ENCODE measurements at places on chromosomes 16 and 17.

DNA sequence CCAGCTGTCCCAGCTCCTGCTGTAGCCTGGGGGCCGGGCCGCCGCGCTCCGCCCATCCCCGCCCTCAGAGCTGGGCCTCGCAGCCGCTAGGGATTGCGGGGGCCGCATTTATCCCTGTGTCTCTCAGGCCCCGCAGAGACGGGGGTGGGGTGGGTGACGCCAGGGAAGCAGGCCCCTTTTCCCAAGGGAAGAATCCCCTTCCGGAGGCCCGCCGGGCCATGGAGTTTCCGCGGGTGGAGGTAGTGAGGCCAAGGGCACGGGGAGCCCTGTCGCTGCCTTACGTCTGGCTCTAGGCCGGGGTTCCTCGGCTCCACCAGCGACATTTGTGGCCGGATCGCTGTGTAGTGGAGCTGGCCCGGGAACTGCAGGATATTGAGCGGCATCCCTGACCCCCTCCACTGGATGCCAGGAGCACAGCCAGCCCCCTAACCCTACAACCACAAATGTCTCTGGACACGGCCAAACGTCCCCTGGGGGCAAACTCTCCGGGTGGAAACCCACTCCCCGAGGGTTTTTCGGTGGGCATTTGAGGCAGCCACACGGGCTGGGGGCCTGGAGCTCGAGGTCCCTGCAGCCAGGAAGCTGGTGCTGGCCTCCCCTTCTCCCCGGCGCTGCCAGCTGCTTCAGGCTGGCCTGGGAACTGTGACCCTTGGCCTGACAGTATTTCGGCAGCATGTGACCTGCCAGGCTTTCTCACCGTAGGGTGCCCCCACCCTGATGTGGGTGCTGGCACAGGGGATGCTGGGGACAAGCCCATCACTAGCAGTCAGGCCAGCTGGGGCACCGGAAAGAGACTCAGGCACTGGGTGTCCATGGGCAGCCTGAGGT is 12.0 kb upstream of the CD300A start:
- DNase-seq: no peak

DNA sequence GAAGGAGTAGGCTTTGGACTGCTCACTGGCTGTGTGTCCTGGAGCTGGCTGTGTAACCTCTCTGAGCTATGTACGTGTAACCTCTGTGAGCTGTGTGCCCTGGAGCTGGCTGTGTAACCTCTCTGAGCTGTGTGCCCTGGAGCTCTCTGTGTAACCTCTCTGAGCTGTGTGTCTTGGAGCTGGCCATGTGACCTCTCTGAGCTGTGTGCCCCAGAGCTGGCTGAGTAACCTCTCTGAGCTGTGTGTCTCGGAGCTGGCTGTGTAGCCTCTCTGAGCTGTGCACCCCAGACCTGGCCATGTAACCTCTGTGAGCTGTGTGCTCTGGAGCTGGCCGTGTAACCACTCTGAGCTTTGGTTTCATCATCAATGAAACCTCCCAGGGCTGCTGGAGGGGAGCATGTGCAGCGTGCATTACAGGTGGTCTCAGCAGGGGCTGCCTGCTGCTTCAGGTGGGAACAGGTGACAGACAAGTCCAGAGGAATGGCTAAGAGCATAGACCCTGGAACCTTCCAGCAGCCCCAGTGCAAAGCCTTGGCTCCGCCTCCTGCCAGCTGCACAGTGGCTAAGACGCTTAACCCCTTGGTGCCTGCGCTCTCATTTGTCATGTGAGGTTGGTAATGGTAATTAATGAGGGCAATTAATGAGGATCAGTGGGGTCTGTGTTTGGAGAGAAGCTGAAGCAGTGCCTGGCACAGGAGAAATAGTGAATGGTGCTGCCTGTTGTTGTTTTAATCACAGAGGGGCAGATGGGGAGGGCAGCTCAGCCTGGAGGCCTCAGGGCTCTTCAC is 86.7 kb downstream of the KATNIP start:
- no peak for DNase-seq

DNA sequence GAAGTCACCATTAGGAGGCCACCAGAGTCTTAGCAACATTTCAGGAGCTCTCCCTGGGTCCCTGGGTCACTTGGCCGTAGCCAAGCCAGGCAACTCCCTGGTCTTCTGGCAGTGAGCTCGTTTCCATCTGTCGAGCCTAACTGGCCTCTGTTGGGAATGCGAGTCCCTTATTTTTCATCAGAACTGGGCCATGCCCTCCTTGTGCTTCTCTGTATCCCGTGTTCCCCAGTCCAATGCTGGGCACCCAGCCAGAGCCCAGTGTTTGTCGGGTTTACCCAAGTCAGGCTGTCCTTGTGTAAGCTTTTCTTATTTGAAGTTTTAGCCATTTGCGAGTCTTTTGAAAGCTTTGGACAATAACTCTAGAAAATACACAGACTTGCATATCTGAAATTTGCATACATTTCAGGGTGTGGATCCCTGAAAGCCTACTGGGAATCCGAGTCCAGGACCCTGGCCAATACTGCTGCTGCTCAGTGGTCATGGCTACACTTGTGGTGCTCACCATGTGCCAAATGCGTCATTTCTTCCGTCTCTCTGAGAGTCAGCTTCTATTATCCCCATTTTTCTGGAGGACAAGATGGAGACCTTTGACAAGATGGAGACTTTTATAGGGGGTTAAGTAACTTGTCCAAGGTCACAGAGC is 81.6 kb upstream of the LGALS9 start:
- DNase-seq: no peak

DNA sequence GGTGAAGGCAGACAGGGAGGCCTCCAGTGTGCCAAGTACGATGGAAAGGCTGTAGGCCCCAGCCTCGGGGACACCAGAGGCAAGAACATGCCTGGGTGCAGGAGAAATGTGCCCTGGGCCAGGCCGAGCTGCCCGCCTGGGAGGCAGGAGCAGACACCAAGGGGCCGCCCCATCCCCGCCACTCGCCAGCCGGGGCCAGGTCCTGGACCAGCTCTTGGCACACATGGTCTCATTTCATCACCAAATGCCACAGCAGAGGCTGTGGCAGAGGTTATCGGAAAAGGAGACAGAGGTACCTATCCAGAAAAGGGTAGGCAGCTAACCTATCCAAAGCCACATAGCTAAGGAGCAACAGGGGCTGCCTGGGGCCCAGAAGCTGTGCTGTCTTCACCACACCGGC is 31.3 kb downstream of the PEMT start:
- no peak for DNase-seq

DNA sequence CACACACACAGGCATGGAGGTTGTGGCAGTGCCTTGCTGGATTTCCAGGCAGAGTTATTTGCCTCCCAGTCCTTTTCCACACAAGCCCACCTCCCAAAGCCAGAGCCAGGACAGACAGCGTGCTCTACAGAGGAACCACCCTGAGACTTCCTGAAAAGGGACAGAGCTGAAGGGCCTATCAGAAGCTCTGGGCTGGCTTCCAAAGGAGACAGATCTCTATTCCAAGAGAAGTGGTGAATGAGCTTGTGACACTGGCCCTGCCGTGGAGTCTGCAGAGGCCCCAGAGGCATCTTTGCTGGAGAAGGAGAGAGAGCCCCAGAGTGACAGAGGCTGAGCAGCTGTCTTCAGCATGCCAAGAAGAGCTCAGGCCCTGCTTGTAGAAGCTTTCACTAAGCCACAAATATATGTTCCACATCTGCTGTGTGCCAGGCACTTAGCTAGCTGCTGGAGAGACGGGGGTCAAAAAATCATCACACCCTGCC is 8.3 kb upstream of the LPCAT2 start:
- no peak for DNase-seq

- DNase-seq: no peak
Measured at GRCh38 chr16:69451166-69451565, 26.7 kb downstream of the CYB5B start.

DNA sequence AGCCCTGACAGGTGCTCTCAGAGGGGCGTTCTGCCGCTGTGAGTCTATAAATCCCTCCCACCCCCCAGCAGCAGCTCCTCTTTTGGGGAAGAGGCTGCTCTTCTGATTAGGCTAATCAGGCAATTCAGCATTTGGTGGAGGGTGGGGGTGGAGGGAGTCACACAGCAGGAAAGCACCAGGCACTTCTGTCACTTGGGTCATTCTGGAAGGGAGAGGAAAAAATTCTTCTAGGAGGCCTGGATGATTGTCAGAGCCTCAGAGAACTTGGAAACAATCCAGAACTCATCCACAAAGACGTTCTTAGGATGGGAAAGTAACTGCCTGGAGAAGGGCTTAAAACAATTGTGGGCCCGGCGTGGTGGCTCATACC is 7.3 kb upstream of the SSTR2 start:
- no peak for DNase-seq

DNA sequence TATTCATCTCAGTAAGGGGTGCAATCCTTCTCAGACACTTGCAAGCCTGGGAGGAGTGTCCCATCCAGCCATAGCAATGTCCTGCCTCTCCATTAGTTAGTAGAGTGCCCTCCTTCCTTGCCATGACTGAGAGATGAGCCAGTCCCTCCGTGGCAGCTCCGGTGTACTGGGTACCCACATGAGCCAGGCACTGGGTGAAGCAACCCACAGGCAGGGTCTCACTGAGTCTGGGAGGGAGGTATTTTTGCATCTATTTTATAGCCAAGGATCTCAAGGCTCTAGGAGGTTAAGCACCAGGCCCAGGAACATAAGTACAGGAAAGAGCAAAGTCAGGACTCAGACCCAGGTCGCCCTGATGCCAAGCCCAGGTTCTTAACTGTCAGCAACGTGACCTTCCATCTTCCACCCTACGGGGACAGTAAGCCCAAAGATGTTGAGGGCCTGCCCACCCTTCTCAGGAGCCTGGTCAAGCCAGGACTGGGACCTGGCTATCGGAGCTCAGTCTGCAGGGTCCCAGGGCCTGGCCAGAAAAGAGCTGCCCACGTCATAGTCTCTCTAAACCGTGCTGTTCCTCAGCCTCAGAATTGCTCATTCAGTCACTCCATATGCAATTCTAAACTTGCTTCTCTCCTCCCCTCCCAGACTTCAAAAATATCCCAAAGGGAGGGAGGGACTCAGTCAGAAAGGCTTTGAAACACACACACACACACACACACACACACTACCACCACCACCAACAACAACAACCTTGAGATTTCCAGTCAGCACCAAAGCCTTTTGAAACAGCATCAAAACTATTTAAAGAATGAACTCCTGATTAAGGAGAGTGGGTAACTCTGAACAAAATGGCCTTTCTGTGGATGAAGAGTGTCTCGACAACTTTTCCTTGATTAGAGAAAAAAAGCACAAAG is 16.6 kb downstream of the NOS2 start:
- DNase-seq: no peak

DNA sequence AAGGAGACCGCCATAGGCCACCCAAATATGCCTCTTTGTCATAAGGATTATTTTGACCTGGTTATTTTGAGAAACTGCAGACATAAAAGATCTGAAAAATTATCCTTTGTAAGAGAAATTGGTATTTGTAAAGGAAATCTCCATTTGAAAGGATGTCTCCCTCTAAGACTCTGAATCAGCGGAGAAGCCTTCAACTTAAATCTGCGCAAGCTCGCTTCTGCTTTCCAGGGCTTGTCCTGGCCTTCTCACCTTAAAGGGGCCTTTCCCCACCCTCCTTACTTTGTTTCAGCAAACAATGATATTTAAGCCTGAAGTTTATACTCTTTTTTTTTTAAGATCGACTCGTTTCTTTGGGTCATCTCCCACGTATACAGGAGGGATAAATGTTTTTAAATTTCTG is 34.5 kb downstream of the HSBP1 start:
- no peak for DNase-seq

DNA sequence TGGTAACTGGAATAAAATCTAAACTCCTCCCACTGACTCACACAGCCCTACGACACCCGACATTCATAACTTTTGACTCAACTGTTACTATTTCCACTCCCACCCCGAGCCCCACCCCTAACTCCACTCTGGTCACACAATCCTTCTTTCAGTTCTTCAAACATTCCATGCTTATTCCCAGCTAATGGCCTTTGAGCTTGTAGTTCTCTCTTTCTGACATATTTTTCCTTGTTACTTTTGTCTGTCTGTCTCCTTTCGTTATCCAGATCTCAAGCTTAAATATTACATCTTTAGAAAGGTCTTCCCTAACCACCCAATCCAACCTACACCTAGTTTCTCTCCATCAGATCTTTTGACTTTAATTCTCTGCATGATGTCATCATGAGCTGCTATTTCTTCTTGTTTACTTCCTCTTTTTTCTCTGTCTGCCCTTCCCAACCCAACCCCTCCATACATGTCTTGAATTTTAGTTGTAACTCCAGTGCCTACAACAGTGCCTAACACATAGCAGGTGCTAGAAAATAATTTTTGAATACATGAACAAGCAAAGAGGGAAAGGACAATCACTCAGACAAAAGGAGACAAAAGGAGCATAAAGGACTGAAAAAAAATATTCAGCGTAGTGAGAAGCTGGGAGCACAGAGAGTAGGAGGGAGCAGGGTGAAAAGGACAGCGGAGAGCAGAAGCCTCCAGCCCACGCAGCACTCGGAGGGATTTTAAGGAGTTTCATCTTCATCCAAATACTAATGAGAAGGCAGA is 65.2 kb upstream of the SMIM36 start:
- no peak for DNase-seq

DNA sequence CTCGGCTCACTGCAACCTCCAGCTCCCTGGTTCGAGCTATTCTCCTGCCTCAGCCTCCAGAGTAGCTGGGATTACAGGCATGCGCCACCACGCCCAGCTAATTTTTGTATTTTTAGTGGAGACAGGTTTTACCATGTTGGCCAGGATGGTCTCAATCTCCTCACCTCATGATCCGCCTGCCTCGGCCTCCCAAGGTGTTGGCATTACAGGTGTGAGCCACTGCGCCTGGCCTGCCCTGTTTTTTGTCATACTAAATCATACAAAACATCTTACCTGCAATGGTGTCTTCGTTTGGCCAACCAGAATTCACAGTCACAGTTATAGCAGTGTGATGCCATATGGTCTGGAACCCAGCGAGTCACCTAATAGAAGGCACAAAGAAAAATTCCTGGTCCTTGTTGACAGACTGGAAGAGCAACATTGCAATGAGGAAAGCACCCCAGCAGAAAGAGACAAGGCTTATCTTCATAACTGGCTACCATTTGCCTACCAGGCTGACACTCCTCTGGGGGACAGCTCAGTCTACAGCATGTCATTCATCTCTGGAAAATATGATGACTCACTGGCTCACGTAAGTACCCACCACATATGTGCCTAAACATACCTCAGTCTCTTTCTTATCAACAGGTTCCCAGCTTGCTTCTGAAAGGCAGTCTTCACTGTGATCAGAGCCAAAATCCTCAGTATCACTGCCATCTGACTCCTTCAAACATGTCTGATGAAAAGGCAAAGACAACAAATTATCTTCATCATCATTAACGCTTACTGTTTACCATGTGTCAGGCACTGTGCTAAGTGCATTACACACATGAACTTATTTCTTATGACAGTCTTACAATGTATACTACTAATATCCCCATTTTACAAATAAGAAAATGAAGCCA is 4.3 kb upstream of the HSF5 start:
- DNase-seq: no peak
